ENCODE measurements at places on chromosomes 11 and 22.

GRCh38 chr11:57646194-57646798, 3.4 kb downstream of the YPEL4 start:
- DNase-seq: no peak

- DNase-seq: peak; percentile 81
These were observed 43.4 kb upstream of the PRDM11 start for GRCh38 chr11:45102810-45103621.

DNA sequence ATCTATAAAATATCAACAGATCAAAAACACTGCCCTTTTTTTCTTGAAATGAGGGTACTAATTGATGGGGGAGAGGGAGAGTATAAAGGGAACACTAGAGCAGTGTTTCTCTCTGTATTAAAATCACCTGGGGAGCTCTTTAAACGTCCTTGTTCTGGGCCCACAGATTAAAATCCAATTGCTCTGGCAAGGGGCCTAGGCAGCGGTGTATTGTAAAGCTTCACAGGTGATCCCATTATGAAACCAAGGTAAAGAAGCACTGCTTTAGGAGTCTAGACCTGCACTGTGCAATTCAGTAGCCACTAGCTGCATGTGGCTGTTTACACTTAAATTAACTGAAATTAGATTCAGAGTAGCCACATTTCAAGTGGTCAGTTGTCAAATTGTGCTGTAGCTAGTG, 3.0 kb downstream of the AQP11 start:
- DNase-seq: no peak

GRCh38 chr11:57349491-57350274, 11.5 kb downstream of the P2RX3 start:
- peak; percentile 59 for DNase-seq

DNA sequence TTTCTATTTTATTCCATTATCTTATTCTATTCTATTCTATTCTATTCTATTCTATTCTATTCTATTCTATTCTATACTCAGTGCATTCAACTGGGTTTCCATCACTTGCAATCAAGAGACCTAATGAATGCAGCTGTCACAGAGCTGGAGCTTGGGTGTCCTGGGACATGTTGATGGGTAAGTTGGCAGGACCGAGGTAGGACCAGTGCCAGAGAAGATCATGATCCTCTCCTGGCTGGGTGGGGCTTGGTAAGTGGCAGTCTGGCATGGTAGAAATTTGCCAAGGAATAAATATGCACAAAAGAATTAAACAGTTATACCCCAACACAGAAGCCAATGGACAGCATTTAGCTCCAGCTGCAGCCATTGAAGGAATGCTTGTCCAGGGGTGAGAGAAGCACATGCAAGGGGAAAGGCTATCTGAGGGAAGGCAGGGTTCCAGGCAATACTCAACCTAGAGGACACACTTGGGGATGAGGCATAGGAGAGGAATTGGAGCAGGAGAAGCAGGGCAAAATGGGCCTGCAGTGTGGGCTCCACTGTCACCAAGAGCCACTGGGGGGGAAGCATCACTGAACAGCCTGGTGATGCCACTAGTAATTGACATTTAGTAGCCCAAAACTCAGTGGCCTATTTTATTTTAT, 97.0 kb upstream of the CD82 start:
- DNase-seq: no peak

- no peak for DNase-seq
These were observed 55.1 kb upstream of the PDGFD start for GRCh38 chr11:104219096-104219495.

- no peak for DNase-seq
These were observed 411 bp downstream of the SIGIRR start for GRCh38 chr11:414318-414857.

- DNase-seq: peak; percentile 87
These were observed 55.0 kb downstream of the MYH9 start for GRCh38 chr22:36332623-36333332.

DNA sequence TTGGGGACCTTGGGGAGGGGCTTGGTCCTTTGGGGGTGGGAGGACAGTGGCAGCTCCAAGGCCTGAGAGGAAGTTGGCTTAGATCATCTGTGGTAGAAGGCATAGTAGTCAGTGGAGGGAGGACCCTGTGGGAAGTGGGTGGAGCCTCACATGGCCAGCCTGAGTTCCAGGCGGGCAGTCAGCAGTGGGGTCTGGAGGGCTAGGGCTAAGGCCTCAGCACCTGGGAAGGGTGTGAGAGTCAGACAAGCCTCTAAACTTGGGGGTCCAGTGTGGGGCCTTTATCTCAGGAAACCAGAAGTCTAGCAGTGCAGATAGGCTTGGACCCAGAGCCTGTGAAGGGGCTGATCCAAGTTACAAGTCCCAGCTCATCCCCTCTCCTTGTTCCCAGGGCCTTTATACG, 4.0 kb downstream of the NLRX1 start:
- DNase-seq: no peak
